Dermis blood vessel endothelial cell (primary cell): ENCODE measurements at places on chromosomes 5 and 9.

- DNase-seq = no peak
These were observed 451.9 kb downstream of the TMEM38B start for GRCh38 chr9:106146066-106146840.

DNA sequence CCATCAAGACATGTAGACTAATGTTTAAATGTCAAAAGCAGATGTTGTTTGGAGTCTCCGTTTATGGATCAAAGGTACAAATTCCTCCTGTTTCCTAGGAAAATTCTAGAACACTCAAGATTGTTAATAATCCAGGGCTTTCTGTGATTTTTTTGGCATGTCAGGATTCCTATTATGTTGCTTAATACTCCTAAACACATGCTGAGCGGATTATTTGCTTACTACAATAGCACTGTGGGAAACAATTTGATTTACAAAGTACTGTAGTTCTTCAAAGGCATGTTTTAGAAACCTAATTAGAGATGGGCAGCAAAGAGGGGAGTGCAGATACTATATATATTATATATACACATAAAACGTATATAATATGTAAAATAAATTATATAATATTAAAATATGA, 19.0 kb upstream of the SCAMP1 start:
- no peak for DNase-seq

DNA sequence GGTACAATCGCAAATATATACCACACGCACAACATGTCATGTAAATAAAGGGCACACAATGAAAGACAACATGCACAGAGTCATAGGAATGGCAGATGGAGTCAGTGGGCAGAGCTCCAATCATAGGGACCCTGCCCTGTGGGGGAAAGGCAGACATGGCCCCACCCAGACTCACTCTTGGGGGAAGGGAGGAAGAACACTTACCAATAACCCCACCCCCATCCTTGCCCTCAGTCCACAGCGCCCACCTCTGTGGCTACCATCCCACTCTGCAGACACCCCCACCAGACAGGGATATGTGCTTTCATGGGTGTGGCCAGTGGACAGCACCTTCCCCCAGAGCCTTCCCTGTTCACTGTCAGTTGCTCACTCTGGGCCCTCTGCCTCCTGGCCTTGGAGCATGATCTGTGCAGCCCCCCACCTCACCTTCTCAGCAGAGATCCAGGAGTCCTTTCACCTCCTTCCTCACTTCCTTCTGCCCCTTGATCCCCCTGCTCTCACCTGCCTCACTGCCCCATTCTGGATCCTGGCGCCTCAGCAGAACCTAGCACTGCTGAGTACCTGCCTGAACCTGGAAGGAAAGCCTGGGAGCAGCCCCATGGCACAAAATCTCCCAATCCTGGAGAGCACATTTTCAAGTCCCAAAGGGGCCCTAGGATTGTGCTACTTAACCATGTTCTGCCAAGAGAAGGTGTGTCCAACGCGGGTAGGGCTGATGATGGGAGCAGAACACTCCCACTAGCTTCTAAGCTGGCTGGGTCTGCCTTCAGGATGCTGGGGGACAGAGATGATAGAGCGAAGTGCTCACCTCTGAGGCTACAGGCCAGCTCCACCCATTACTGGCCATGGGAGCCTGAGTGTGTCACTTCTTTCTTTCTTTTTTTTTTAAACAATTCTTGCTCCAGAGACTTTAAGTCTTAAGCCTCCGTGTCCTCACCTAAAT, 1.5 kb upstream of the PHF19 start:
- no peak for DNase-seq

DNA sequence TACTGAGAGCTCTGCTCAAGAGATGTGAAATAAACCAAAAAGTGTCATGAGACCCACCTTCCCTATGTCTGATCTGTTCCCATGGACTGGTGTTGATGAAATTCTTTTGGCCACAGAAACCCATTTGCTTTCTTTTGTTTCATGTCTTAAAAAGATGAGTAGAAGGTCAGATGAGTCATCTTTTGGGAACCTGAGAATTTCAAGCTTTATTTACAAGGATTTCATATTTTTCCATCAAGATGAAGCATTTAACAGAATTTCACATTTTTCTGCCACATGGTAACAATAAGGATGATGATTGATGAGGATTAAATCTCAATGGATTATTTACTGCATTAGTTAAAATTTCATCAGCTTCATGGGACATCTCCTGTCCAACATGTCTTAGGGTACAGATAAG, 337.8 kb downstream of the DEPDC1B start:
- no peak for DNase-seq

- no peak for DNase-seq
These were observed 95.5 kb downstream of the TMEM161B start for GRCh38 chr5:88172847-88173758.

DNA sequence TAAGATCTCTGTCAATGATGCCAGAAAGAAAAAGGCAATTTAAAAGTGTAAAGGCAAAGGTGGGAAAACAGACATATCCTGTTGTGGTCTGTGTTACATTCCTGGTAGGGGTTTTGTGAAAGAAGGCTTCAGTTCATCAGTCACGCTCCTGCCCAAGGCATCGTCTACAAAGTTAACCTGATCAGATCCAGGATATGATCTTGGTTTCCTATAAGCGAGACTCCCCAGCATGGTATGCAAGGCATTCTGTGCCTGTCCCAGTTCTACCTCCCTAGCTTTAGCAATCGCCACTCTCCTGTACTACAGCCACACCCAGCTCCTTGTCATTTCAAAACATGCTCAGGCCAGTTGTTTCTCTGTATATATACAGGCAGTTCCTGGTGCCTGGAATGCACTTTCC, 58.0 kb upstream of the PTPN3 start:
- no peak for DNase-seq

DNA sequence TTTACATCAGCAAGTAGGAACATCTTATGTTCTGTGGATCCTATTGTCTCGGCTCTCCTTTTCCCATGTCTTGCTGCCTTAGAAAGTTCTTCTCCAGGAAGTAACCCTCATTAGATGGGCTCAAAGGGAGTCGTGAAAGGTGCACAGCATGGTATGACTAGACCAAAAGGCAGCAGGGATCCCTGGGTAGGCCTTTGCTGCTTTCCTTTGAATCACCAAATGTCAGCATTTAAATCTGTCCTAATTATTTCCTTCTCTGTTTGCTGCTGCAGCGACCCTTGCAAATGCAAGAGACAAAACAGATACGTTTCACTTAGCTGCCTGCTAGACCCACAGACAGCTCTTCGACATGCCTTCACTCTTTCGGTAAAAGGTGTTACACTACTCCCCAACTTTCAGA, 218.4 kb downstream of the ACTL7B start:
- no peak for DNase-seq

DNA sequence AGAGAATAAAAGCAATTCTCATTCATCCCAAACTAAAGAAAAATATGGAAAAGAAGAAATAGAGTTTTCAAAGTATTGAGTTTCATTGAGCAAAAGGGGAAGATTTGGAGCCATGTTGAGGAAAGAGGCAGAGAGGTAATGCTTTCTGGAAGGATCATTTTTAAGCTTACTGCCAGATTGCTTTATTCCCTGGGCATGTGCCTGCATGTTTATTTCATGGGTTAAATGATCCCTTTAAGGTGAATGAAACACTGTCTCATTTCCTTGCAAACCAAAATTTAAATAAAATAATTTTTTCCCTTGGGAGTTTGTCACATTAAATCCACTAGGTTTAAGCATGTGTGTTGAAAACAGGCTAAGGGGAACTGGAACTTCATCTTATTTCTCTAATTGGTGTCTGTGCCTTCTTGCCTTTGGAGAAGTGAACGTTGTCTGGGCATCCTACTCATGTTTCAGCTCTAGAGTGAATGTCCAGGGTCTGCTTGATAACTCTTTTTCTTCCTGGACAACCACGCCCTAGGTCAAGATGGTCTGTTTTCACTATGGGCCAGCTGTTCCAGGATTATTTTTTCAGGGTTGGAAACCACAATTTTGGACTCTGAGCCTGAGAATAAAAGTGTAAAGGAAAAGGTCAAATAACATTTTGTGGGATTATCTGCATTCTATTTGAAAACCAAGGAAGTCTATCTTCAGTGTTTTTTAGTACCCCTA, 114.1 kb upstream of the ELL2 start:
- no peak for DNase-seq
